ENCODE measurements at places on chromosomes 6 and 20.

GRCh38 chr6:53744321-53744720 lies 50.5 kb upstream of the LRRC1 start:
- DNase-seq = no peak

DNA sequence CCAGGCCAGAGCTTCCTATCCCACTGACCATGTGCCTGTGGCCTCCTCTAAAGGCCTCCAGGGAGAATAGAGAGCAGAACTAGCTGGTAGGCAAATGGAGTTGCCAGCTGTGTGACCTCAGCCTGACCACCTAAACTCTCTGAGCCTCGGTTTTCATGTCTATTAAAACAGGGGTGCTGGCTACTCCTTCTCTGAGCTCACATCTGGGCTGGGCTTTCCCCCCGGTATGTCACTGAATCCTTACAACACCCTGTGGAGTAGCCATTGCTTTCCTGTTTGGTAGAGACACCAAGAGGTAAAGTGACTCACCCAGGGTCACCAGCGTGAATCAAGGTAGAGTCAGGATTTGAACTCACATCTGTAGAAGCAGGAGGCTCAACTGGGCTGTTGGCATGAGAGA lies 132.1 kb downstream of the JPH2 start:
- no peak for DNase-seq

DNA sequence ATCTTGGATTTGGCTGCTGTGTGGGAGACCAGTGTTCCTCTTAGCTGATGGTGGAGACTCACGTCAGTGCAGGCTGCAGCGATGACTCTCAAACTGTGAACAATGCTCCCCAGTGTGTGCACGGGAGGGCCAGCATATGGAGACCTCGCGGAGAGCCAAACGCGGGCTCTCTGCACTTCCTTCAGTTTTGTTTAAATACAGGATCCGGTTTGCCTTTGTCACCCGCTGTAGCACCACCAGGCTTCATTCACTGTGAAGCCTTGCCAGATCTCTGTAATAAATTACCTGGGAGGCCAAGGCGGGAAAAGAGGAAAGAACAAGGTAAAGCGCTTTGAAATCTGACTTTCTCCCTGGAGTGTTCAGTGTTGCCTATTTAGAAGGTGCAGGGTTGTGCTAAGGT lies 30.7 kb upstream of the TMEM14A start:
- DNase-seq = peak; percentile 79

GRCh38 chr20:61120595-61121515 lies 131.2 kb upstream of the CDH4 start:
- DNase-seq = peak; percentile 22

DNA sequence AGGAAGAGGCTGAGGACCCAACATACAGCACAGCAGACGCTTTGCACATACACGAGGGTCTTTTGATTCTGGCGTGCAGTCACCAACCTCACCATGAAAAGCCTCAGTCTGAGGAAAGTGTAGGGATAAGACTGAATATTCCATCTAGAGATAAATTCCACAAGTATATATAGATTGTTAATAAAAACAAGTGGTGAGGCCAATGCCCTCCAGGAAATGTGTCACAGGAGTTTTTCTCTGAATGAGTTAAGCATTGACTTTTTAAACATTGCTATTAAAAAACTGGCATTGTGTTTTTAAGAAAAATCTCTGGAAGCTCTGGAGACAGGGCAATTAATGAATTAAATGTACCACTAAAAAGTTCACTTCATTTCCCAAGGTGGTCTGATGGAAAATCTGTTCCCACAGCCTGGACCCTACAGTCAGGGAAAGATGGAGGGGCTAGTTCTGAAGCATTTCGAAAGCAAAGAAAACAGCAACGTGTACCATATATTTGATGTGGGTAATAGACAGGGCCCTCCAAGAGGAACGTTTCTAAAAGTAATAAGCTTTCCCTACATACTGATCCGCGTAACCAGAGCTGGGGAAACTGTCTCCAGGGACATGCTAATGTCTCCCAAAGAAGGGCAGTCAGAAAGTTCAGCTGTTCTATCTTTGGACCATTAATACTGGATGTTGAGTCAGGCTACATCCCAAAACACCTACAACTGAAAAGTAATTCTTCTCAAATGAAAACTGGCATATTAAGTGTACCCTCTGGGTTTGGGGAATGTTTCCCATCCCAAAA lies 301.1 kb downstream of the FOXC1 start:
- DNase-seq = no peak

DNA sequence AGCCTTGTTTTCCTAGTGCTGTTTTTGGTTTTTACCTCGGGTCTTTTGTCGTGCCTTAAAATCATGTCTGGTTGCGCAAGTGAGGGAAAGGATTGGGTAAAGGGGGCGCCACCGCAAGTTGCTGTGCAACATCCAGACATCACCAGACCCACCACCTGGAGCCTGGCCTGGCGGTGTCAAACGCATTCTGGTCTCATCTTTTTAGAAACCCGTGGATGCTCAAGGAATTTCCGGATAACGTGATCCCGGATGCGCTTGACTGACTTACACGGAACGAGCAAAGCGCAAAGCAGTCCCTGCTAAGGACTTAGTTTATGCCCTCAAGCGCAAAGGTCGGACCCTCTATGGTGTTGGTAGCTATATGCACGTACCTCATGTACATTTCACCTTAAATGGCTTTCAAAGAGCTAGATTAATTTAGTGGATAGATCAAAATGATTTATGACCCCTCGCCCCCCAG lies 105.2 kb downstream of the OR2B2 start:
- no peak for DNase-seq

- peak; percentile 86 for DNase-seq
Measured at GRCh38 chr6:6699741-6700367, 111.3 kb downstream of the LY86 start.

DNA sequence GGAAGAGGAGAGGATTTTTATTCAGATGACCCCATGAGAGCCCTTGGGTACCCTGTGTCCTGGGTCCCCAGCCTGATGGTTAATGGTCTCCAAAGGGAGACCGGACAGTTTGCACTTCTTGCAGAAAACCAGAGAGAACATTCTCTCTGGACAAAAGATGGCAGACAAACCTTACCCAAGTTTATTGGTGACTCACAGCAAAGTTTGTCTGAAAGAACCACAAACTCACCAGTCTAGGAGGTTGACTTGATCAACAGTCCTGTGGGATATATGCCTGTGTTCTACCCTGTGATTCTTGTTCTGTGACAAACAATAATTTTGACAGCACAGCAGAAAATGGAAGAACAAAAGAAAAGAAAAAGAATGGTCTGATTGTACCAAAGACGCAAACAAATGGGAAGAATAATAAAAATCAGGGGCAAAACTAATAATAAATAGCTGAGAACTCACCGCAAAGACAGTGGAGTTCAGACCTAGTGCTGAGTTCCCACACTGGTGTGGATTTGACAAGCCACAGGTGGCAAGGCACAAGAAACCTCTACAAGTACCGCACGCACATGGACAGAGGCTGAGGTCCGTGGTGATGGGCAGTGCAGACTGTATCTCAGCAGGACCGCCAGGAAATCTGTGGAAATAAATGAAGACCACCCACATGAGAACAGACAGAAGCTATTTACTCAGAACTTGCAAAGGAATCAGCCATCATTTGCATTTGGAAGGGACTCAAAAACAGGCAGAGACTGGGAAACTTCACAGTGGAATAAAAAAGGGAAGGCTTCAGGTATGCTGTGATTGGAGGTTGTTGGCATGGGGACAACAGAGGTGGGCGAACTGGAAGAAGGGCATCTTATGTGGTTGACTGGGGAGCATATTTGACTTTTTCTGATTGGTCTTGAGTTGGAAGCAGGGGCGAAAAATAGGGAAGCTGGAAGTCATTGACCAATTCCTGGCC lies 246.3 kb upstream of the RNF24 start:
- DNase-seq = no peak

- DNase-seq = no peak
Measured at GRCh38 chr6:33424855-33425667, 5.2 kb downstream of the SYNGAP1 start.

DNA sequence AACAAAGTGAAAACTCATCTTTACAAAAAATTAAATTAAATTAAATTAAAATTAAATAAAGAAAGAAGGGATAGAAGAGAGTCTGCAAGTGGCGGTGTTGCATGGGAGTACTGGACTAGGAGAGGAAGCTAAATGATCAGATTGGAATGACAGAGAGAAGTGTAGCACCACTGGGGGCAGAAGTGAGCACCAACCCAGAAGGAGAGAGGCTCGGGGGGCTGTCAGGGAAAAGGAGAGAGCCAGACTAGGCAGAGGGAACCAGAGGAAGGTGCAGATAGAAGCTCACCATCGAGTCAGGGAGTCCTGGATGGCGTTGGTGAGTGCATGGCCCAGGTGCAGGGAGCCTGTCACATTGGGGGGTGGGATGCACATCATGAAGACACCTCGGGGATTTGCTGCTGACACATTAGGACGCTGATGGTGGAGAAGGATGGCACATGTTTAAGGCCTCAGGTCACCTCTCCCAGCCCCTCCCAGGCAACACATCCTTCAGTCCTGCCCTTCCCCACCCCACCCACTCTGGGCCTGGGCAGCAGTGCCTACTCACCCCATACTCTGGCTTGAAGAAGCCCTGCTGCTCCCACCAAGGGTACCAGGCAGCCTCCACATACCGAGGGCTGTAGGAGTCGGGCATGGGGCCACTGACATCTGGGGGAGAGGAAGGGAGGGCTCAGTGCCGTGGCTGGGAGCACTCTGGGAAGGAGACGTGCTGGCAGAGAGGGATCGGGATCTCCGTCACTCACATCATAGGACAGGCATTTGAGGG lies 4.0 kb downstream of the VARS1 start:
- peak; percentile 4 for DNase-seq

- DNase-seq = no peak
Measured at GRCh38 chr20:23998844-23999243, 10.3 kb upstream of the GGTLC1 start.

- no peak for DNase-seq
Measured at GRCh38 chr20:33645396-33645795, 16.7 kb upstream of the C20orf144 start.

GRCh38 chr6:21185861-21186478 lies 407.6 kb upstream of the SOX4 start:
- peak; percentile 88 for DNase-seq

DNA sequence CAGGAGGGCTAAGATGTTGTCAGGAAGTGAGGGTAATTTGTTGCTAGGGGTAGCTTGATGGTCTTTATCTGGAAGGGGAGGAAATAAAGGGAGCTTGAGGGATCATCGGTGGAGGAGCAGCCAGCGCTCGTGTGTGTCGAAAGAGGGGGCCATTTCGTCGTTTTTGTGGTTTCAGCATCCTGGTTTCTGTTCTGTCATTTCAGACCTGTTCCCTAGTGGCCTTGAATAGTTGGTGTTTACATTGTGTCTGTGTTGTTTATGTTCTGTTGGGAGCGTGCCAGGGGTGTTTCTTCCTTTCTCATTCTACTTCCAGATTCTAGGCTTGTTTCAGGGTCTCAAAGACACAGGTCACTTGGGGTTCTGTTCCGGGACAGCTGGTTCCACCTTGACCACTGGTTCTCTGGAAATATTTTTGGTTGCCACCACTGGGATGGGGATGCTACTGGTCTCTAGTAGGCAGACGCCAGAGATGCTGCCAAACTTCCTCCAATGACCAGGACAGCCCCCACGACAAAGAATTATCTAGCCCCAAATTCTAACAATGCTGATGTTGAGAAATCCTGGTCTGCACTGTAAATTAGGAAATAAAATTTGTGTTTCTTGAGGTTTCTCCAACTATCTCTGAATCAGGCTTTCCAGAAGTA lies 113.9 kb upstream of the NAA20 start:
- peak; percentile 28 for DNase-seq

GRCh38 chr6:32943864-32944649 lies 3.2 kb upstream of the HLA-DMB start:
- DNase-seq = no peak

DNA sequence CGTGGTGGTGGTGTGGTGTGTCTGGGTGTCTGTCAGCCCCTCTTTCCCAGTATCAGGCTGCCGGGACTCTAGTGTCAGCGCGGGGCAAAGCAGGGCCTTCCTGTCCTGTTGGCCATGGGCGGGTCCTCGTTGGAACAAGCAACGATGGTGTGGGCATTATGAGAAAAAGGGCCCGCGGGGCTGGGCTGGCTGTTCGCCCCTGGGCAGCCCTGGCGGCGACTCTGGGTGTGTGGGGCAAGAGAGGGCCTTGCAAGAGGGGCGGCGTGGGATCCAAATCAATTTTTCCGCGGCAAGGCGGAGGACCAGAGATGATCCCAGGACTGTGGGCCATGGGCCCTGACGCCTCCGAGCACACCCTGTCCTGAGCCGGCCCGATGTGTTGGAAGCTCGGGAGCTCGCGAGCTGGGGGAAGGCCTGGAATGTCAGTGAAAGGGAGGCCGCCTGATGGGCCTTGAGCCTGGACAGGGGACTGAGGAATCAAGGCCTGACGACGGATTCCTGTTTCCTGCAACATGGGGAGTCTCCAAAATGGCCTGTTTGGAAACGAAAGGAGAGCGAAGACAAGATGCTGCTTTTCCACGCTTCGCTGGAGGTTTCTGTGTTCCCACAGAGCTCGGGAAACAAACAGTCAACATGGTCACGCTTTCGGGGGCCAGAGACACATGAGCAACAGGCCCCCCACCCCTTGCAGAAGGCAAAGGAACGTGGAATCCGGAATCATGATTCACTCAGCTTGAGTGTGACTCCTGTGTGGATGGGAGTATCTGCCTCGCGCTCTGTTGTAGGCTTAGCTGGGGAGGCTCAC lies 364.7 kb upstream of the DEFB115 start:
- no peak for DNase-seq

- DNase-seq = no peak
Measured at GRCh38 chr20:45112754-45113153, 2.2 kb downstream of the WFDC5 start.

DNA sequence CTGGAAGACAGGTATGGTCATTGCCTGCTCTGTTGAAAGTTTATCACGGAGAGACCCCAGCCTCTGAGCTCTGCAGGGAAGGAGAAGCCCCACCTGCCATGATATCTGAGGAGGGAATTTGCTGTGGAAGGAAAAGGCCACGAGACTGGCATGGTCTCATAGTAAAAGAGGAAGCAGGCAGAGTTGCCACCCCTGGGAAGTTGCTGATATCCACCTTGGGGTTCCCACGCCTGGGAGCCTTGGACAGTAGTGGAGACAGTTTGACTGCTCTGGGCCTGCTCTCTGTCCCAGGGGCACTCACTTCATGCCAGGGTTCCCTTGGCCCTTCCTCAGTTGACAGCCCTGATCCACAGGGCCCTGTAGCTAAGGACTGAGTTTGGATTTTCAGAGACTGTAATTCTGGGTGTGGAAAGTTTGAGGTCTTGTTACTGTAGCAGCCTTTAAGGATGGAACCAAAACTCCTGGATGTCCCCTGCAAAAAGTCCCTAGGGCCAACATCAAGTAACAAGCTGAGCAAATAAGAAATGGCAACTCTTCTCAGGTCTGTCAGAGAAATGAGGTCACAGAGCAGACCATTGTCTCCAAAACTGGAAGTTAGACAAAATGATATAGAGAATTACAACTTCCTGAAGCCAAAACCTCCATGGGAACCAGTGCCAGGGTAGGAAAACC lies 6.9 kb upstream of the SIRPB1 start:
- DNase-seq = no peak

DNA sequence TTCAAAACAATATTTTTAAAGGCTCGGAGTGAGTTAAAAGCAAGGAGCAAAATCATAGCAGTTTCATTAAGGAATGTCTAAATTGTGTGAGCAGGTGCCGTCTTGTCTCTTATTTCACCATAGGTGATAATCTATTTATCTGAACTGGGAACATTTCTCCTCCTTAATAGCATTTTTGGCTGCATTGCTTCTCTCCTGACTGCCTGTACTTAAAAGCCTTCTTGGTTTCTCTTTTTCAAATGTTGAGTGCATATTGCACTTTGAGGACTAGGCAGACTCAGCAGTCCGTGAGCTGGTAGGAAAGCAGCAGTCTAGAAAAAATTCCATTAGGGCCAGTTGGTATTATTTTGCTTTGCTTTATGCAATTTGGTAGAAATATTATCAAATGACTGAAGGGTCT lies 645.9 kb downstream of the GRIK2 start:
- DNase-seq = no peak
